Activated naive CD4-positive, alpha-beta T cell treated with anti-CD3 and anti-CD28 coated beads, Interleukin-2, amount 50 U/mL, for 16 hours (primary cell): ENCODE measurements at places on chromosomes 6 and 20.

DNA sequence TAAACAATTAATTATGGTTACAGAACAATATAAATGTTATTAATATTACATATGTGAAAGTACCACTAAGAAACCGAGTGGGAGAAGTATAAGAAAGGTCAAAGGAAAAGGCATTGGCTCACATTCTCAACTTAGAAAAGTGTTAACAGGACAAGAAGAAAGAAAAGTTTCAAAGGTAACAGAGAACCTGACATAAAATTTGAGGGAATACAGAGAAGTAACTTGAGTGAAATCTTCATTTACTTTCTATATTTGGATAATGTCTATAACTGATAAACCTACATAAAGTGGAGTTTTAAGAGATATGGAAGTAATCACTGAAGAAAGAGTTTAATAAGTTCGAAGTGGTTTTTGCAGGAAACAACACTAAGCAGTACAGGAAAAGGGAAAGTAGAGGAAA is 30.1 kb downstream of the REPS1 start:
- DNase-seq = no peak

GRCh38 chr20:15759594-15759993 is 813.7 kb downstream of the KIF16B start:
- no peak for DNase-seq

DNA sequence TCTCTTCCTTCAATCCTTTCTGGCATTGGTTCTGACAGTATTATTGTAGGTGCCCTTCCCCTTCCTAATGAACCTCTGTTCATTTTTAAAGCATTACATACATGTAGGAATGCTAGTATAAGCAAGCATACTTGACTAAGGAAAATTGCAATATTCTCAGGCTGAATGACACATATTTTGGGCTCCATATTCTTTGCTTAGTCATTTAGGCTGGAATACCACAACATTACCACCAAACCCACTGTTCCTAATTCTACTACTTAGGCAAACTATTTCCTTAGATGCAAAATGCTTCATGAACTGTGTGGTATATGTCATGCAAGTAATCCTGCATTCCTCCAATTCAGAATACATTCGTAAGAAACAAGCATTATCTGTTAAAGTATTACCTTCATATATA is 113.9 kb downstream of the PRDM1 start:
- no peak for DNase-seq

DNA sequence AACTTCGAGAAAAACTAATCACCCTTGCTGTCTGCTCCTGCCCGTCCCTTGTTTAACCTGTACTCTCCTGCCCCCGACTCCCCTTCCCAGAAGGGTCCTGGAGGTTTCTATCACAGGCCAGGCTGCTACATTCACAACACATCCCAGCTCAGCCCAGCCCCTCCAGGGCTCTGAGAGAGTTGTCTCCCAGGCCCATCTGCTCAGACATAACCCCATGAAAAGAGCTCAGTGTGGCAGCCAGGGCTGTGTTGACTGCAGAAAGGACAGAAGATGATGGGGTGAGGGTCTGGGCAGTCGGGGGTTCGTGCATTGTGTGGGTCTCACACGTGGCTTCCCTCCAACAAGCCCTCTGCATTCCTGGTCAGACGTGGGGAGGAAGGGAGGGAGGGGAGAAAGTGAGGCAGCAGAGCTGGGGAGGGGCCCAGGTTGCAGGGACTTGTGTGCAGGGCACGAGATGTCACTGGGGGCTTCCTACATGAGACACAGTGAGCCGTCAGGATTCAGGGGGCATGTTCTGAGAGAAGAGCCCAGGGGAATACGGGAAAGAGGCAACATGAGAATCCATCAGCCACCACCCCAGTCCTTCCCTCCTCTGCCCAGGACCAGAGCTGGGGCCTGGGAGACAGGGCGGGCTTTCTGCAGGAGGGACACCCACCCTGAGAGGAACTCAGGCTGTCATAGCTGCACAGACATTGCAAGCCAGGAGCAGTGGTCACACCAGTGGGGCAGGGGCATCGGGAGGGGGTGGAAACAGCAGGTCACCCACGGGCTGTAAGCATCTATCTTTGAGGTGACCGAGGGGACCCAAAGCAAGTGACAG is 372.9 kb downstream of the PREX1 start:
- no peak for DNase-seq

DNA sequence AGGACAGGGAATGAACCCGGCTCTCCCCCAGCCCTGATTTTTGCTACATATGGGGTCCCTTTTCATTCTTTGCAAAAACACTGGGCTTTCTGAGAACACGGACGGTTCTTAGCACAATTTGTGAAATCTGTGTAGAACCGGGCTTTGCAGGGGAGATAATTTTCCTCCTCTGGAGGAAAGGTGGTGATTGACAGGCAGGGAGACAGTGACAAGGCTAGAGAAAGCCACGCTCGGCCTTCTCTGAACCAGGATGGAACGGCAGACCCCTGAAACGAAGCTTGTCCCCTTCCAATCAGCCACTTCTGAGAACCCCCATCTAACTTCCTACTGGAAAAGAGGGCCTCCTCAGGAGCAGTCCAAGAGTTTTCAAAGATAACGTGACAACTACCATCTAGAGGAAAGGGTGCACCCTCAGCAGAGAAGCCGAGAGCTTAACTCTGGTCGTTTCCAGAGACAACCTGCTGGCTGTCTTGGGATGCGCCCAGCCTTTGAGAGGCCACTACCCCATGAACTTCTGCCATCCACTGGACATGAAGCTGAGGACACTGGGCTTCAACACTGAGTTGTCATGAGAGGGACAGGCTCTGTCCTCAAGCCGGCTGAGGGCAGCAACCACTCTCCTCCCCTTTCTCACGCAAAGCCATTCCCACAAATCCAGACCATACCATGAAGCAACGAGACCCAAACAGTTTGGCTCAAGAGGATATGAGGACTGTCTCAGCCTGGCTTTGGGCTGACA is 28.8 kb upstream of the ZBP1 start:
- no peak for DNase-seq

DNA sequence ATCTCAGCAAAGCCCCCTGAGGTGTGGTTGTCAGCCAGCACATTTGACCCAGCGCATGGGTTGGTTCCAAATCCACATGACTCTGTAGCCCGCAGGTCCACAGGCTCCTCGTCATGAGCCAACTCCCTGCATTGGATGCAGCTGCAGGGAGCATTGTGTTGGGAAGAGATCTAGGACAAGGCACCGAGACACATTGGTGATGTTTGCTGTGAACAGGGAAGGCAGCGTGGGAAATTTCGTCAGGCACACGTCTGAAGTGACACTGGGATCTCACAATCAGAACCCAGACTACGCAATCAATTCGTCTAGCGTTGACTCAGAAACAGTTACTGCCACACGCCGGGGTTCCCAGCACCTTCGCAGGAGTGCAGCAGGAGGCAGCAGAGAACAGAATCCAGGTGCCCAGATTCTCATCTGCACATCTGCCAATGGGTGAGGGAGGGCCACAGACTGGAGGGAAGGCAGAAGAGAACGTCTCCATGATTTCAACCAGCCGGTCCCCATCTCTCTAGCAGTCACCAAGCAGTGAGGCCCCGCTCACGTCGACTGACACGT is 177.0 kb downstream of the TTLL2 start:
- DNase-seq = no peak
